Left hindlimb (tissue), 1 donor: ENCODE measurements at places on chromosomes 2 and 18.

DNA sequence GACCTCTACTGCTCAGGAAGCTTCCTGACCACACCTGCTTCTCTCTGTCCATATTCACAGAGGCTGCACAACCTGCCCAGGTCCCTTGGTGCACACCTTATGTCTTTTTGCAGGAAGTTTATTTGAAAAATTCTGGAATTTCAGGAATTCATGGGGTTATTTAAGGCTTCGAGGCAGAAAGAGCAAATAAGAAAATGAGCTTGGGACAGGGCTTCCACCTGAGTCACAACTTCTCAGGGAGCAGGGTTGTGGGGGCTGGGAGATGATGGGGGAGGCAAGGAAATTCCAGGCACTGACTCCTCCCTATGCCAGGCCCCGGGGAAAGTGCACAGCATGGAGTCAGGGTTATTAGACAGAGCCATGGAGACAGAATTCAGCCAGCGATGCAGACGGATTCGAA, 57.7 kb downstream of the INHBB start:
- DNase-seq, result no peak

- no peak for DNase-seq
These were observed 21.9 kb downstream of the PRKD3 start for GRCh38 chr2:37302701-37303252.

GRCh38 chr2:63851691-63852311, 10.1 kb downstream of the UGP2 start:
- DNase-seq, result no peak

DNA sequence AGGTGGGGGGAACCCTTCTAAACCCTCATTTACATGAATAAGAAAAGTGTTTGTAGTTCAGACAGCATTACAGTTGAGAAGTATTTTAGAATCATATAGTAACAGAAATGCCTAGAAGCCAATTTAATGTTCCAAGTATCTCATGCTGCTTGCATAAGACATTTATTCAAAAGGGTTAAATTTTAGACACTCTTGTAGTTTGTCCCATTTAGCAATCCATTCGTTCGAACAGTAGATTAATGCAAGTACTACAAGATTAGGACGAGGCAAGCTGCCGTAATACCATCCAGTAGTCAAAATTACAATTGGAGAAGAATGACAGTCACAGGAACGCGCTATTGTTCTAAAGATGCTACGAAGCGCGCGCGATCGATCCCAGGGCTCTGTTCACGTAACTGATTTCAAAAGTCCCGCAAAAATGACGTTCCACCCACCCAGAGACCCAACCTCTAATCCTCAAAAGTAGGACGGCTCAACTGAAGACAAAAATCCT, 1.2 kb downstream of the TMEM237 start:
- no peak for DNase-seq

GRCh38 chr2:55019526-55020258, 30.6 kb downstream of the RTN4 start:
- no peak for DNase-seq

DNA sequence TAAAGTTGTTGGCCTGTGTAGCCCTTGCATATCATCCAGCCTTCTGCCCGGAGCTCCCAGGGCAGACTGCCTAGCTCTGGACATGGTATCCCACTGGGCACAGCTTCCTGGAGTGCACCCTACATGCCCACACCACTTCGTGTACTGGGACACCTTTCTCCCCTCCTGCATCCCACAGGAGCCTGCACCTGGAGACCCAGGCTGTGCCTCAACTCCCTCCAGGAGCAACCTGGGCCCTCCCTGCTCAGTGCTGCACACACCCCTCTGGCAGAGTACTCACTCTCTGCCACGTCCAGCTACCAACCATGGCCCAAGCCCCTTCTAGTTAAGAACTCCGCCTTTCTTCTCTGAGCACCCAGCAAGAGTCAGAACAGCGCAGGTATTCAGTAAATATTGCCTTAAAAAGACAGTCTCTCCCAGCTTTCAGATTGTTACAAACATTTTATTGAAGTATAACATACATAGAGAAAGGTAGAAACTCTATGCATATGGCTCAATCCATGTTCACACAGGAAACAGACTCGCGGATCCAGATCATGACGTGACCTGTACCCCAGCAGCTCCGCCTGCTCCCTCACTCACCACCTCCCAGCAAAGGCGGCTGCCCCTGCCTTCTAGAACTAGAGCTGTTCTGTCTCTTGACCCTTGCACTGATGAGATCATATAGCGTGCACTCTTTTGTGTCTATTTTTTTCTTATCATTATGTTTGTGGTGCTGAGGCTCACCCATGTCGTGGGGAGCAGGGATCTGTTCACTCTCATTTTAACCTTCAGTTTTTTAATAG, 98.4 kb upstream of the MYCN start:
- DNase-seq, result no peak

GRCh38 chr18:35466334-35466733, 31.4 kb downstream of the INO80C start:
- no peak for DNase-seq

DNA sequence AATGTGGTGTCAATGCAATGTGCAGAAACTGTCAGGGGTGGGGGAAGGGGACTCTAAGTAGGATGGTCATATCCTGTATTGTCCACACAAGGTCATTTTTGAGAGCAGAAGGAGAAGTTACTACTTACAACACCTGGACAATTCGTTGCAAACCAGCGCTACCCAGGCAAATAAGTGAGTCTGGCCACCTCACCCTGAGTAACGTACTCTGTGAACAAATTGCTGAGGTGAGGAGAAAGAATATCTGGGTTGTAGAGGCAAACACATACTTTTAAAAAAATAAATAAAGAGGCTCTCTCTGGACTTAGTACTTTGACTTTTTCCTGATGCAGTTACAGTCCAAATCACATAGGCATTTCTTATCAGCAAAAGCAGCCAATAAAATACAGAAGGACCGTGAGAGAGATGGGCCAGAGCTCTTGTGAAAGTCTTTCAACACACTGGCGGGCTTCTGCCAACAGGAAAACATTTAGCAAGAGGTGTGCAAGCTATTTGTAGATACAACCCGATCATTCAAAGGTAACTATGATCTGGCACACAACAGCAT, 268.2 kb upstream of the ID2 start:
- no peak for DNase-seq

DNA sequence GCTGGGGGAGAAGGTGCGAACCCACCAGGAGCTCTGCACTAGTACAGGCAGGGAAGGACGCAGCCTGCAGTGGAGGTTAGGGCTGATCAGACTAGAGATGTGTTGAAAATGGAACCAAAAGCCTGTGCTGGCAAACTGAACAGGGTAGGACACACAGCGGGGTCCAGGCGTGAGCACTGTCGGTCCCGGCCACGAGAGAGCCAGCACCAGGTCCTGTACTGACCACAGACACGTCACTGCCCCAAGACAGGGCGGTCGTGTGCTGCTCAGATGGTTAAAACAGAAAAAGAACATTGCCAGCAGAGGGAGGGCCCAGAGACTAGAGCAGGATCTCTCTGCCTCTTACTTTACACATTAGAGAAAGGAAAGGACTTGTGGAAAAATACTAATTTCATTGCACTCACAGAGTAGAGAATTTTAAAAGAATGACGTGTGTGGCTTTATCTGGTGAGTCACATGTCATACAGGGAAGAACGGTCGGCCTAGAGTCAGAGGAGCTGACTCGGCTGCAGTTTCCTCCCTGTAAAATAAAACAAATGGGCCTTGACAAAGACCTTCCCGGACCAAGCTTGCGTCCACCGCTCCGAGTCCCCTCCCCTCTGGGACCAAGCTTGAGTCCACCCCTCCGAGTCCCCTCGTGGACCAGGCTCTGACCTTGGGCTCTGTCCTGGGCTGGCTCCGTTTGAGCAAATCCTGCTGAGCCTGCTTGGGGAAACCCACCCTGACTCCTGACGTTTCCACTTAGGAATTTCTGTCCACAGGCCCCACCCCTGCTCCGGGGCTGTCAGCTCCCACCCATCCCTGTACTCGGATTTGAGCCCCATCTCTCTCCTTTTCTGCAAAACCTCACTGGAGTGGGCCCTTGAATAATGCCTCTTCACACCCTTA, 16.7 kb upstream of the ADI1 start:
- peak; percentile 81 for DNase-seq

DNA sequence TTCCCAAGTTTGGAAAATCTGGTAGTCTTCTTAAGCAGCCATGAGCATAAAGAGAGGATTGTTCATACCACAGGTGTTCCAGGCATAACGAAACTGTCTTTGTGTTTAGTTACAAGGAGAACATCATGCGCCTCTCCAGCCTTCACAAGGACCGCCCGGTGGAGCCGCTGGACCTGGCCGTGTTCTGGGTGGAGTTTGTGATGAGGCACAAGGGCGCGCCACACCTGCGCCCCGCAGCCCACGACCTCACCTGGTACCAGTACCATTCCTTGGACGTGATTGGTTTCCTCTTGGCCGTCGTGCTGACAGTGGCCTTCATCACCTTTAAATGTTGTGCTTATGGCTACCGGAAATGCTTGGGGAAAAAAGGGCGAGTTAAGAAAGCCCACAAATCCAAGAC, 6.0 kb upstream of the MROH2A start:
- DNase-seq, result no peak

DNA sequence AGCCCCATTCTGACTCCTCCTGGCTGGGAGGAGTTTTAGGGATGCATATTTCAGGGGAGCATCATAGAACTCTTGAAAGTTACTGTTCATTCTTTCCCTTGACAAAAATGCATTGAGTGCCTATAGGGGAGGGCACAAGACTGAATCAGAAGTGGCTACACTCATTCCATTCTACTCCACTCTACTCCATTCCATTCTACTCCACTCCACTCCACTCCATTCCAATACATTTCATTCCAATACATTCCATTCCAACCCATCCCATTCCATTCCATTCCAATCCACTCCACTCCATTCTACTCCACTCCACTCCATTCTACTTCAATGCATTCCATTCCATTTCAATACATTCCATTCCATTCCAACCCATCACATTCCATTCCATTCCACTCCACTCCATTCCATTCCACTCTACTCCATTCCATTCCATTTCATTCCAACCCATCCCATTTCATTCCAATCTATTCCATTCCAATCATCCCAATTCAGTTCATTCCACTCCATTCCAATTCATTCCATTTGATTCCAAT, 110.8 kb downstream of the LOXHD1 start:
- no peak for DNase-seq

DNA sequence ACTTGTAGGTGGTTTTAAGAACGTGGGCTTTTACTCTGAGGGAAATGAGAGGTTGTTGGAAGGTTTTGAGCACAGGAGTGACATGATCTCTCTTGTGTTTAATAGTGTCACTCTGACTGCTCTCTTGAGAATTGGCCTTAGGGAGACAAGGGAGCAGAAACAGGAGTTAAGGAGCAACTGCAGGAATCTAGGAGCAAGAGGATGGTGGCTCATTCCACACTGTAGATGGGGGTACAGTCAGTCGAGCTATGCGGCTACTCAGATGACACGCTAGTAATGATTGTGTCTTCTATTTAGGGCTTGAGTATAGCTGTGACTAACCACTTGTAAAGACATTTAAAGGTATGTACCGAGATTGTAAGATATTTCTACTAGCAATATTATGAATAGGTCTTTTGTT, 87.4 kb downstream of the RPRM start:
- DNase-seq, result no peak

DNA sequence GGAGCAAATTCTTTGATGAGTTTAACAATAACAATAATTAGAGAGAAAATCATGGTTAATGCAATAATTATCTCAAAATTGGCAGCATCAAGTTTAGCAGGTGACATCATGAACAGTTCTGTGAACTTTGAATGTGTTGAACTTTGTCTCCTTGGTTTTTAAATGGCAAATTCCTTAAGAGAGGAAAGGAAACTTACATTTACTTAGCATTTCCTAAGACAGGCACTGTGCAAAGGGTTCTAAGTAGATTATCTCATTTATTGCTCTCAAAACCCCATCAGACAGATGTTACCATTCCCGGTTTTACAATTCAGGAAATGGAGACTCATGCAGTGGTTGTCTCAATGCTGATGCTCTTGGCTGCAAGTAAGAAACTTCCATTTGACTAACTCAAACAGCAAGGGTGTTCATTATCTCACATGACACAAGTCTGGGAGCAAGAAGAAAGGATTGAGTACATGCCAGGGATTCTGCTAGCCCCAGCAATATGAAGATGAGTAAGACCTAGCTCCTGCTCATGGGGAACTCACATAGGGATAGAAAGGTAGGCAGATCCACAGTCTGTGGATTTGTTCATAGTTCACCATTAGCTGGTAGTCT, 81.3 kb upstream of the ITGA6 start:
- DNase-seq, result no peak

- DNase-seq, result no peak
These were observed 57.5 kb upstream of the CPO start for GRCh38 chr2:206881708-206882410.

DNA sequence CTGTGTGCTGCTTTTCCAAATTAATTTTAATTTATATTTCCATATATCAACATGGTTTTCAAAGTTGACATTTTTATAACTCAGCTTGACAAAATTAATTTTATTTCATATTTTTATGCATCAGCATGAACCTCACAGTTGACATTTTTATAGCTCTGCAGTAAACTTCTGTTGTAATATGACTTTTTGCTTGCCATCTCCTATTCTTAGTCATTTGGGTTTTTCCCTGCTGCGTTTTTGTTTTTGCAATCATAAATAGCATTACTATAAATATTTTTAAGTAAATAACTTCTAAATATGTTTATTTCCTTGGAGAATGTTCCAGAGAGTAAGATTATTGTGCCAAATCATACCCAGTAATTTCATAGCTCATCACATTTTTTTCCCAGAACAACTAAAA, 21.0 kb upstream of the L3MBTL4 start:
- no peak for DNase-seq

DNA sequence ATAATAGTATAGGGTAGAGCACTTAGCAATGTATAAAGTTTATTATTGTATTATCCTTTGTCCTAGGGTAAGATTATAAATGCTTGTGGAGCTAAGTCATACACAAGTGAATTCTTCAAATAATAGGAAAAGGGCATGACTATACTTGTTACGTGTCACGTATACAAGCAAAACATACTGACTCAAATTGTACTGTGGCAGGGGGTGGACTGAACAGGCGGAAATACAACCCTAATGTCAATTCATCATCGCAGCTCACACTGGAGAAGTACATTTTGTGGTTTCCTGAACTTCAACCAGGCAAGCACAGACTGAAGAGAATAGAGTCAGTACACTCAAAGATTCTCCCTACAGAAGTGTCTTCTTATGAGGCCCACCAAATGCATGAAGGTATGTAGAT, 201.0 kb downstream of the MBD2 start:
- no peak for DNase-seq

- no peak for DNase-seq
These were observed 22.3 kb downstream of the DCDC2C start for GRCh38 chr2:3725458-3726250.

DNA sequence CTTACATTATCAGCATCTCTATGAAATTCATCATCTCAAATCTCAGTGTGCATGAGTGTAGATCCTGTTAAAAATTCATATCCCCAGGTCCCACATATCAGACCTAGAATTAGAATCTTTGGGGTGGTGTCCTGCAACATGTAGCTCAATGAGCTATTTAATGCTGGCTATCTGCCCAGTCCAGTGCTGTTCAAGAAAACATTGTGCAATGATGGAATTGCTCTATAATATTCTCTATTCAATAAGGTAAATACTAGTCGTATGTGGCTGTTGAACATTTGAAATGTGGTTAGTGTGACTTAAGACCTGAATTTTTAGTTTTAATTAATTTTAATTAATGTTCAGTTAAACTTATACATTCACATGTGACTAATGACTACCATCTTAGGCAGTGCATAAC, 127.4 kb downstream of the NOL4 start:
- no peak for DNase-seq
